ENCODE measurements at places on chromosomes 1 and 21.

DNA sequence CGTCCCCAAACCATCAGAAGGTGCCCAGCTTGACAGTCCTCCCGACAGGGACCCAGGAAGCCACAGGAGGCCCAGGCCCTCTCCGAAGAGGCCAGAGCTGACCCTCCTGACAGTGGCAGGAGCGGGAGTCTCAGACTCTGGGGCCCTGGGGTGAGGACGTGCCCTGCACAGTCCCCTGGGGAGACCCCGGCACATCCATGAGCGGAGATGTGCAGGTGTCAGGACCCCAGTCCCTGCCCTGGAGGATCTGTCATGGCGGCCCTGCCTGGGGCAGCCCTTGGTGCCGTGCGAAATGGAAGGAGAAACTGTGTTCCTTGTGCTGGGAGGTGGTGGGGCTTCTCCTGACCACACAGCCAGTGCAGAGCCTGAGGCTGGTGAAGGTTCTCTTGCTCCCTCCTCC is 55.8 kb downstream of the OBSCN start:
- DNase-seq = no peak

DNA sequence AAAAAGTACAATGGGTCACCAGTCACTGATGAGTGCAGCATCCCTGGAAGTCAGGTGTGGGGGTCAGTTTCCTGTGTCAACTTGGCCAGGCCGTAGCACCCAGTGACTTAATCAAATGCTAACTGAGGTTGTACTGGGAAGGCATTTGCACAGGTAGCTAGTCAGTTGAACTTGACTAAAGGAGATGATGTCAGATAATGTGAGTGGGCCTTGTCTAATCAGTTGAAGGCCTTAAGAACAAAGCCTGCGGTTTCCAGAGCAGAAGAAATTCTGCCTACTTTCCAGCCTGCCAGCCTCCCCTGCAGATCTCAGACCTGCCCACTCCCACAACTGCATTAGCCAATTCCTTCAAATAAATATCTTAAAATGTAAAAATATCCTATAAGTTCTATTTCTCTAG is 57.1 kb downstream of the ERG start:
- DNase-seq = no peak

DNA sequence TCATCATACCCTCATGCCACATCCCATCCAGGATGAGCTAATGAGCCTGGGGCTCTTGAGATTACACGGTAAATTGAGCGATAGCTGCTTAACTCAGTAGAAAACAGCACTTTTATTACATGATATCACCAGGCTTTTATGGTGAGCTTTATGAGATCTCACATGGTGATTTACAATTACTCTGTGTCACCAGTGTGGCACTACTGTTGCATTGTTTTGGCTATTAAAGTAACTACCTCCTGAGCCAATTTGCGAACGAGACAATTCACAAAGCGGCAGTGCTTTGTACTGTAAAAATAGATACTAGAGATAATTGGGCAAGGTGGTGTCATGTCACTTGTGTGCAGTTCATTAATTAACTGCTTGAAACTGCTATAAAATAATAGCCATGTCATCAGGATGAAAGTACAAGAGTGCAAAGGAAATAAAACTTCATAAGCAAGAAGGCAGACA is 767.7 kb upstream of the ADGRL2 start:
- no peak for DNase-seq

DNA sequence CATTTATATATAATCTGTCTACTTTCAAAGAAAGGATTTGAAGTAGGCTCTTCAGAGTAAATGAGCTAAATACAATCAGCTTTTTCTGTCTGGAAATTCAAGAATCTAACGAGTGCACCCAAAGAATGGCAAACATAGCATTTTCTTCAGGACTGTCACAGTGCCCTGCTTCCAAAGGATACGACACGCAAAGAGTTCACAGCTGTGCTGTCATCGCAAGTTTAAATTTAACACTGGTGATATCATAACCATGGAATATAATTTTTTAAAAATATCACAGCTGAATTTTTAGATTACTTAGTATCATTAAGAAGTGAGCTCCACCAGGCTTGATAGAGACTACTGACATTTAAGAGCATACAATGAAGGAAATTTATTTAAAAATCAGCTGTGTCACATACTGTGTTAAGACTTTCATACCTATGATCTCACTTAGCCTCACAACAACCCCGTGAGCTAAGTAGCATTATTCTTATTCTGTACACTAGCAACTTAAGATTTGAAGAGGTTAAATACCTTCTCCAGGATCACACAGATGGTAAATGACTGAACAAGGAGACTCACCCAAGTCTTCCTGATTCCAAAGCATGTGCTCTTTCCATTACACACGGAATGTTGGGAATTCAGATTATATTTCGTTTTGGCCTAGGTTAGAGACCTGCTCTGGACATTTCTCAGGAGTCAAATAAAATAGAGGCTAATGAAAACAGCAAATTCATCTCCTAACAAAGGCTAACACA is 46.2 kb upstream of the PRRX1 start:
- no peak for DNase-seq

- DNase-seq = no peak
Observed at GRCh38 chr1:8345621-8346415, 27.9 kb downstream of the SLC45A1 start.

DNA sequence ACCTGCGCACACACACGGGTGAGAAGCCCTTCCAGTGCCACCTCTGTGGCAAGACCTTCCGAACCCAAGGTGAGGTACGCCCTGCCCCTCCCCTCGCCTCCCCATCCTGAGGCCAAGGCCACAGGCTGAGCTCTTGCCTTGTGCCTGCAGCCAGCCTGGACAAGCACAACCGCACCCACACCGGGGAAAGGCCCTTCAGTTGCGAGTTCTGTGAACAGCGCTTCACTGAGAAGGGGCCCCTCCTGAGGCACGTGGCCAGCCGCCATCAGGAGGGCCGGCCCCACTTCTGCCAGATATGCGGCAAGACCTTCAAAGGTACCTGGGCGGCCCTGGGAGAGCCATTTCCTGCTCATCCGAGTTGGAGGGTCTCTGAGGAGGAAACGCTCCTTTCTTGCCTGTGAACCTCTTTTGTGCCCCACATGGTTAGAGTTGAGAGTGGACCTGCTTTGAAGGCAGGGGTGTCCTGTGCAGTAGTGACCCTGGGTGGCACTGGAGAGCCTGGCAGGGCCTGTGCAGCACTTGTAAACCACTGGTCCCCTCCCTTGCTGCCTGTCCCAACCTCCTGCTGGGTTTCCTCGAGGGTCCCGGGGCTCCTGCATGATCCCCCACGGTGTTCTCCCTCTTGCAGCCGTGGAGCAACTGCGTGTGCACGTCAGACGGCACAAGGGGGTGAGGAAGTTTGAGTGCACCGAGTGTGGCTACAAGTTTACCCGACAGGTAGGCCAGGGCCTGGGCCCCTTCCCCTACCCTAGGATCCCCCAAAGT is 8.5 kb downstream of the ZBTB48 start:
- no peak for DNase-seq
